ENCODE measurements at places on chromosomes 1 and 21.
A peak's percentile ranks its signal among the peaks of the same experiment; 100 is the strongest.

GRCh38 chr1:163381487-163382184 lies 59.9 kb downstream of the NUF2 start:
- DNase-seq: no peak

GRCh38 chr1:168830562-168830961 lies 101.6 kb upstream of the DPT start:
- no peak for DNase-seq

DNA sequence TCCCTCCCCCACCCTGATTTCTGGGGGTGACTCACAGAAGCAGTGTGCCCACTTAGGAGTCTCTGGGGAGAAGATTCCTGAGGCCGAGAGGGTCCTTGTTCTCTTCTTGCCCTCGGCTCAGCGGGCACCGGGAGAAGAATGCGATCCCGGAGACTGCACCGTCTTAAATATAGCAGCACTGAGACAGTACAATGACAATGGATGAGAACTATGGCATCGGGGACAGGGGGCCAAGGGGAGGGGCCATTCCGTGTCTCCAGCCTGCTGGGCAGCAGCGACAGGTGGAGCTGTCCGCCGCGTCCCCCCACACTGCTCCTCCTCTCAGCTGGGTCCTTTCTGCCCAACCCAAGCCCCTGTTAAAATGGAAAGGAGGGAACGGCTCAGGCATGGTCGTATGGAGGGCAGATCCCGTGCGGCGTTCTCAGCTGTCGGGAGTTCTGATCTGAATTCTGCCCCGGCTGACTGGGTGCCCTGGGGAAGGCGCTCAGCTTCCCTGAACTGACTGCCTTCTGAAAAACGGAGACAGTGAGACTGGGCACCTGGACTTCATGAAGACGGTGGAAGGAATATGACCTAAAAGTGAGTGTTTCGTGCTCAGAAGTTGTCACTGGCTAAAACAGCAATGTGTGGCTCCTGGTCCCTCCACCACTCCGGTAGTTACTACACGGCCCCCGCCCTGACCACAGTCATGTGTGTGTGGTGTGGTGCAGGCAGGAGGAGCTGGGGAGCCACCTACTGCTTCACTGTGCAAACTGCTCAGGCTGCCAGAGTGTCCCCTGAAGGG lies at the start of gene MYOM3:
TSS of gene MYOM3 (minus strand) at position 140 of the 784 bp plus-strand sequence. CDS start 3,499 bp downstream, outside the sequence.
- DNase-seq: peak; percentile 25

- DNase-seq: no peak
Observed at GRCh38 chr1:36274201-36274600, 32.0 kb upstream of the SH3D21 start.

DNA sequence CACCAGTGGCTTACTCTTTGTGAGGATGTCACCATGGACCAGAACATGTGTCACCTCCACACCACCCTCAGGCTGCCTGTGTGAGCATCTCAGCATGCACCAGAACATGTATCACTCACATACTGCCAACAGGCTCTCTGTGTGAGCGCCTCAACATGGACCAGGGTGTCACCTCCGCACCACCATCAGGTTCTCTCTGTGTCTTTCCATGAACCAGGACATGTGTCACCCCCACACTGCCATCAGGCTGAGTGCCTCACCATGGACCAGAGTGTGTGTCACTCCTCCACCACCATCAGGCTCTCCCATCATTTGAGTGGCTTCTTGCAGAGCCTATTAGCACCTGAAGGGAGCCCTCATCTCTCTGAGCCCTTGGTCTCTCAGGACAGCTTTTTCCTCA lies 125.2 kb downstream of the ZNF648 start:
- DNase-seq: no peak

DNA sequence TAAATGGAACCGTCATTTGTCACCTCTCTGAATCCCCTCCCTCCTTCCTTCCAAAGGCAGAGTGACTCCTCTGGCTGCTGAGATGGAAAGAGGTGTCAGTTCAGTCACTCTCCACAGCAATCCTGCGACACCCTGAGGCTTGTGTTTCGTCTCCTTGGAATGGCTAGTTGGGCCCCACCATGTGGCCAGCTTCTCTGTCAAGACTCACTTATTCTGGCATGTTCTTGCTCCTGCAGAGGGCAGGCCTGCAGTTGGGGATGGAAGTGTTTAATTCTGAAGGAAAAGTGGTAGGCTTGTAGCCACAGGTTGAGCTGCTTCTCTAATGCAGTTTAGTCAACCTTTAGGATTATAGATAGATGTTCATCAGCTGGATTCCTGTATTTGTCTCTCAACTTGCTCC lies 149.6 kb downstream of the LMO4 start:
- DNase-seq: no peak

DNA sequence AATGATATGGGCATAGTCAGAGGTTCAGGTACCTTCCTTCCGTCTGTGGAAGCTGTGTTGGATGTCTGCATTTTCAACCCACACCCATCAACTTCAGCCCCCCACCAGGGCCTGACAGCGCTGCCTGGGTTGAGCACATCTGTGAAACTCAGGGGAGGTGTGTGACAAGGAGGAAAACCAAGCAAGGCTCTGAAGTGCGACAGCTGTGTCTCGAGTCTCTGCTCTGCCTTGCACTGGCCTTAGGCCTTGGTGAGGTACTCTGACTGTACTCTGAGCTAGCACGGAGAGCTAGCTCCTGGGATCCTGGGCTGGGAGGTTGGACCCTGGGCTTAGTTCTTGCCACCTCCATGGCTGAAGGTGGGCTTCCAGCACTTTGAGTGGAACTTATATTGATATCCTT lies 9.1 kb downstream of the VANGL2 start:
- no peak for DNase-seq

GRCh38 chr1:228891272-228892034 lies 156.2 kb downstream of the RHOU start:
- DNase-seq: no peak

GRCh38 chr1:226915672-226915995 lies 24.5 kb upstream of the COQ8A start:
- DNase-seq: no peak

DNA sequence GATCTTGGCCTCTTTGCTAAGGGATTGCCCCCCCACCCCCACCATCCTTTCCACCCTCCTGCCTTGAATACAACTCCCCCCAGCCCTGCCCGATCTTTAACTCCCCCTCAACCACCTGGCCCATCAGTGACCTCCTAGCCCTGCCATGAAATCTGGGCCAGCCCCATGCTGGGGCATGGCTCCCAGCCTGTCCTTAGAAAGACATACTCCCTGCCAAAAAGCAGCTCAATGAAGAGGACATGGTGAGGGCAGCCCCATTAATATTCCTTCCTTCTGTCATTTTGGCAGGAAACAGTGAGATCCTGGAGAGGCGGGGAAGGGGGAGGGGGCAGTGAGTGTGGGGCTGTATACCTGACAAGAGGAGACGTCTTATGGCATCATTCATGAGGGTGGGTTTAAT lies 66.8 kb upstream of the DISP3 start:
- no peak for DNase-seq

DNA sequence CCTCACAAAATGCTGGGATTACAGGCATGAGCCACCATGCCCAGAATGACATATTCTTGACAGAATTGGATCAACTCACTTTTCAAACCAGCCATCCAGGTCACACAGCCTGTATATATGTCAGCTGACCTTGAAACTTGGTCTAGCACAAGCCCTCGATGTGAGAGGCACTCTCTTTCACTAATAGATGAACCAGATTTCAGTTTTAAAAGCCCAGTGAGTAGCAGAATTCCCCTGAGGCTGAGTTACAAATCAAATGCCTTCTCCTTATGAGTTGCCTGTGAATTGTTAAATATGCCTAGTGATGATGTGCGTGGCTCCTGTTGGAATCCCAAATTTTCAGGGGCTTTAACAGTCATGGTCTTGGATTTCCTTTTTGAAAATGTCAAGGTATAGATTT lies 88.7 kb downstream of the CD247 start:
- DNase-seq: no peak

GRCh38 chr1:12549460-12550349 lies 68.3 kb downstream of the DHRS3 start:
- no peak for DNase-seq

- no peak for DNase-seq
Observed at GRCh38 chr1:67464058-67464457, 33.9 kb upstream of the SERBP1 start.

GRCh38 chr1:23198373-23198772 lies 18.9 kb downstream of the HTR1D start:
- DNase-seq: no peak

DNA sequence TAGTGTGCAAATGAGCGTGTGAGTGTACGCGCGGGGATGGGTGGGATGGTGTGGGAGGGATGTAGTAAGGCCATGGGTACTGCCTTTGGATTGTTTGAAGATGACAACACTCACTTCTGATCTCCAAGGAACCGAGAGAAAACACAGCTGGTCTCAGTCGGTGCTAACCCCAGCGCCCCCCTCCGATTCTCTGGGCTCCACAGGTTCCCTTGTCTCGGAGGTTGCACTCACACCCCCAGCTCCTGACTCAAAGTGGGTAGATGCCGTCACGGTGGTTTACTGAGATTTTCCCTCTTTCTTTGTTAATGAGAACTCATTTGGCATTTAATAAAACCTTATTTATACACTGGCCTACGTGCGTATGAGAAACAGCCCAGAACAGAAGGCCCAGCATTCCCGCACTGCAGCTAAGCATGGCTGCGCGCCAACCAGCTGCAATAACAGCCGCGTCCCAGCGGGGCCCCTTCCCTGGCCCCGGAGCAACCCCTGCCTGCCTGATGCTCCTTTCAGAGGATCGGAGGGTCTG lies 25.8 kb downstream of the ABCA4 start:
- DNase-seq: no peak

DNA sequence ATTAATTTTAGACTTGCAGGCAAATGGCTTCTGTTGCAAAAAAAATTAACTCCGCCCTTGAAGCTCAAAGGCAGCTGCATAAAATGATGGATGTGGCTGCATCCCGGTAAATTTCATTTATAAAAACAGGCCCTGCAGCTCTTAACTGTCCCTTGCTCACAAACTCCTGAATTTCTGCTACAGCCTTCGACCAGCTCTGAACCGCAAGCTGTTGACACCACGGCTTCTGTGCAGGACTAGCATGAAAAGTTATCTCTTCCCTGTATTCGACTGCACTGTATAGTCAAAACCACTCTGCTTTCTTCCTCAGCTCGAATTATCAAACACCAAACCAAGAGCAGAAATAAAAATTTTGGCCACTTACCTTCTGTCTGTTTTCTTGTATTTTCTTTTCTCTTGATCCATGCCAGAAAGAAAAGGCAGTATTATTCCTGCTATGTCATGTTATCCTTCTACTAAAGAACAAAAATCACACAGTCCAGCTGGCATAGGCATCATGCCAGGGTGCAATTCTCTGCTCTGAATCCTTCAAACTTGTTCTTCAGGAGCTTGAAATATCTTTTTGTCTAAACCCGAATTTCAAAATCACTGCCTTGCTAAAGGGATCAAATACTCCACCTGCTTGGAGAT lies 195.5 kb upstream of the NCAM2 start:
- DNase-seq: no peak

- no peak for DNase-seq
Observed at GRCh38 chr1:225879521-225880221, 2.5 kb downstream of the TMEM63A start.

GRCh38 chr1:220281159-220281574 lies 8.9 kb upstream of the RAB3GAP2 start:
- no peak for DNase-seq

- no peak for DNase-seq
Observed at GRCh38 chr1:183702087-183702812, 49.1 kb upstream of the APOBEC4 start.

DNA sequence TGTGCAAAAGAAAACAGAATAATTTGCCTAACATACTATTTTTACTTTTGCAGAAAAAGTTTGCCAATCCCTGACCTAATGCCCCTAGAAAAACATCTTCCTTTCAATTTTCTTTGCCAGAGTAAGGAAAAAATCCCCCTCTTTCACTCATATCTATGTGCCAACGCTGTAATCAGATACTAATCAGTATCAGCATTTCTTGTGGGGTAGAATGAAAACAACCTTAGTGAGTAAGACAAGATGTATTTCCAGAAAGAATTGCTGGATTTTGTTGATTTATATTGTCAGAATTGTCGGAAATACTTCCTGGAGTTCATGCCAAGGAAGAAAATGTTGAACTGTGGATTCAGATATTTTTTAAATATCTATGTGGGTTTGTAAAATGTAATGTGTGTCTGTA lies 1893.8 kb downstream of the NCAM2 start:
- no peak for DNase-seq

GRCh38 chr1:115114308-115114707 lies 25.0 kb upstream of the TSPAN2 start:
- no peak for DNase-seq

DNA sequence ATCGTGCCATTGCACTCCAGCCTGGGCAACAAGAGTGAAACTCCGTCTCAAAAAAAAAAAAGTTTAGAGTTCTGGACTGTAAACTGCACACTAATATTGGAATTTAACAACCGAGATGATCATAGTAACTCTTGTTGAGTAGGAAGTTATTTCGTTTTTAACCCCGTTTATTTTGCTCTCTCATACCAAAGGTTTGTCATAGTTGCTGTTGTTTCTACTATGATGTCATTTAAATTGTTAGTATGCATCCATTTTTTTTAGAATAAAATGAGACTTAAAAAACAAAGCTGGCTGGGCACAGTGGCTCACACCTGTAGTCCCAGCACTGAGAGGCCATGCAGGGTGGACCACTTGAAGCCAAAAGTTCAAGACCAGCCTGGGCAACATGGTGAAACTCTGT lies 49.3 kb downstream of the DOP1B start:
- DNase-seq: no peak

GRCh38 chr1:53286955-53287354 lies 40.9 kb downstream of the LRP8 start:
- no peak for DNase-seq

DNA sequence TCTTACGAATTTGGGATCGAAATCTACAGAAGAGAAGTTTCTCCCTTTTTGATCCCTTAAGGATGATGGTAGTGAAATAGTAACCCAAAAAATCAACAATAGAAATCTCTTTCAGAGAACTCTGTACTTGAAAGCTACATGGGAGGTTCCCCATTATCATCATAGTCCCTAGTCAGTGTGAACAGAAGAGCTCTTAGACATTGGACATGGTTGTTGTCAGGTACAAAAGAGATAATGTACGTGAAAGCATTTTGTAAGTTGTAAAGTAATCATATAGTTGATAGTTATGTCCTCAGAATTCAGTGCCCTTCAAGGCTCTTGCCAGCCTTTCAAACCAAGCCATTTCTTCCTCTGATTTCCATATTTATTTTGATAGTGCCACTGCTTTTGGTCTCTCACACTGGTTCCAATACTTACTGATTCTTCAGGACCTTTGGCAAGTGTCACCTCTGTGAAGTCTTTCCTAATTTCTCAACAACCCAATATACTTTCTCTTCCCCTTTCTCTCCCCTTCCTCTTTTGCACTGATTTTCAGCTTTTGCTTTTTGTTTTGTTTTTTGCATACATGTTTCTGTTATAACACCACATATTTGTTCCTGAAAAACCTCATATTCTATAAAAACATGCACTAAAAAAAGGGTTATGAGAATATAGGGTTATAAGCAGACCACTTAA lies 22.4 kb downstream of the VPS45 start:
- DNase-seq: no peak

All from anterior cingulate cortex (tissue), 58 donors.